Omental fat pad (tissue), 4 donors: ENCODE measurements at places on chromosomes 1 and 21.

DNA sequence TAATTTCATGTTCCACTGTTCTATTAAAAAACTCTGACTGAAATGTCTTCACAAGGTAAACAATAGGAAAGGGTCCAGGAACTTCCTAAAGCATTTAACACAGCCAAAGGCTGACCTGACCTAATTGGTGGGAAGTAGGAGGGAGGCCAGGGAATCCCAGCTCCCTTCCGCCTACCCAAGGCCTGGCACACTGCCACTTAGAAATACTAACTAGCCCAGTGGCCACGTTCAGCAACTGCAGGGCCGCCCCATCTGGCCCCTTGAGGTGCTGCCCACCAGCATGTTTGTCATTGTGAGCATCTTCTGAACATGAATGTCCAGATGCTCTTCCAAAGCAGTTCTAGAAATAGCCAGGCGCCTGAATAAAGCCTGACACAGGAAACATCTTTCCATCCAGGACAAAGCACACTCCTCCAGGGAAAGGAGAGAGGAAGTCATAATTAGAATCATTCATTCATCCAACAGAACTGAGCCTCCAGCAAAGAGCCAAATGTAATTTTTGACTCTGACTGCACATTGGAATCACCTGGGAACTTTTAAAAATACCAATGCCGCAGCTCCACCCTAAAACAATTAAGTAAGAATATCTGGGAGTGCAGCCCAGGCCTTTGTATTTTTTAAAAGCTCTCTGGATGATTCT lies 44.6 kb upstream of the BCL9 start:
- peak; percentile 26 for DNase-seq

- no peak for DNase-seq
These were observed 117.6 kb upstream of the RUNX3 start for GRCh38 chr1:25047506-25048240.

- DNase-seq = no peak
These were observed 49.6 kb downstream of the UBE2T start for GRCh38 chr1:202291961-202292712.

DNA sequence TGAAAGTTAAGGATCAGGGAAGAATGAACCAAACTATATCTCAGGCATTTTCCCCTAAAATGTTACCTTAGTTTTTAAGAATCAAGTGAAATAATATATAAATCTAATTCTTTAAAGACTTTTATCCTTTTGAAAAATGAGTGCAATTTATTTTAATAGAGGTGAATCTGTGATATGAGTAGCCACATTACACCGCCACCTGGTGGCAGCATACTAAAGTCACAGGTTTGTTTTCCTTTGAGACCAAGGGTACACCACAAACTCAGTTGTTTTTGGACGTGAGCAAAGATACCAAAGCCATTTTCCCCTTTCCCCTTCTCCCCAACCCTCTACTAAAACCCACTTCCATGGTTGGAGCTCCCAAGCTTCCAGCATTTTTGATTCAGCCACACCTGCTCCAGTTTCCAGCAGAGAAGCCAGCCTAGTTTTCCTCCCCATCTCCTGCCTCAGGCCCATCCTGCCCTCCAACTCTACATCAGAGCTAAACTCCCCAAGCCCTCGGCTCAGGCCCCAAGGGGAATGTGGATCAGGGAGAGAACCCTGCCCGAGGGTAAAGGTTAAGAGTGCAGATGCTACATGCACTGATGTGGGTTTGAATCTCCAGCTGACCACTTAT lies 22.9 kb upstream of the LDLRAP1 start:
- DNase-seq = peak; percentile 59

- DNase-seq = no peak
These were observed 22.5 kb downstream of the SYT2 start for GRCh38 chr1:202687798-202688197.

GRCh38 chr1:37294529-37294928 lies 179.9 kb upstream of the ZC3H12A start:
- no peak for DNase-seq

DNA sequence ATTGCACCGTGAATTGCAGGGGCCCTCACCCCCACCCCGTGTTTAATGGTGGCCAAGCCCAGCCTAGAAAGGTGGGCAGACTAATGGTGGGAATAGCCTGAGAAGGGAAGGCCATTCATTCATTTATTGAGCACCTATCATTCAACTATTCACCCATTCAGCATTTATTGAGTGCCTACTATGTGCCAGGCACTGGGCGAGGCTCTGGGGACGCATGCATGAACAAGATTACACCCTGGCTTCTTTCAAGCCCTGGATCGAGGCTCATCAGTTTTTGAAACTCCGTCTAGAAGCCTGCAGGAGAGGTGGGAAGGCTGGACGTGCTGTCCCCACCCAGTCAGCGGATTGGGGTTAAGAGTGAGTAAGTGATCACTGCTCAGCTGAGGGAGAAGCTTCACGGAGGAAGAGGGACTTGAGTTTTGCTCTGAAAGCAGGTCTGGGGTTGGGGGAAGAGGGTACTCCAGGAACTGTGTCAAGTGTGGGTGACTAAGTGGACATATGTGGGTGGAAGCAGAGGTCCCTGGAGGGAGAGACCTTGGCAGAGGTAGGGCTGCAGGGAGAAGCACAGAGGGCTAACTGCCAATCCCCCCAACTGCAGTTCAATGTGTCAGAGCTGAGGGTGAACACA lies 35.6 kb downstream of the MEF2D start:
- DNase-seq = no peak

- DNase-seq = no peak
These were observed 263.5 kb downstream of the LMO4 start for GRCh38 chr1:87592156-87592555.

- DNase-seq = no peak
These were observed 64.1 kb downstream of the NID1 start for GRCh38 chr1:236000781-236001180.

DNA sequence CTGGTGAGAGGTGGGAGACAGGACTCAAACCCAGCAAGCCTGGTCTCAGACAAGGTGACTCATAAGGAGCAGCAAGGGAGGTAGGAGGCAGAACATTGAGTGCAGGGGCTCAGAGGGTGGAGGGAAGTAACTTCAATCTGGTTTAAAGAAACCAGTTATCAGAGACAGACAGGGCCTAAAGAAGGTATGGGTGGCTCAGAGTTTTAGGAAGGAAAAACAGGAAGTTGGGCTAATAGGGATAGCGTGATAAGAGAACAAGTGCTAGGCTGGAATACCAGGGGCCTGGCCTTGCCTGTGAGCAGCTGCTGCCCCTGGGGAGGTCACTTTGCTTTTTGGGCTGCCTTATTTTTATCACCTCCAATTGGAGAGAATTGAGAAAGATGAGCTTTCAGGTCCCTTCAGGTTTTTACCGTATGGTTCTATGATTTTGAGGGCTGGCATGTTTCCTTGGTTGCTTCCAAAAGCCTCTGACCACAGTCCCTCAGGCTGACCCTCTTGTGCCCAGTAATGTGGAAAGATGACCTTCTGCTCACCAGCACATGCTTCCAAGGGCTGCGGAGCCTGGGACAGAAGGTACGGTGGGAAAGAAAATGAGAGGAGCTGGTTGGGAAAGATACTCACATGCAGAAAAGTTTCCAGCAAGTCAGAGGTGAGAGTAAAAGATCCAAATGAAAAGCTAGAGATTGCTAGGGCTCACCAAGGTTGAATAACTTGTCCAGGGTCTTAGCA lies 77.0 kb downstream of the DDR2 start:
- no peak for DNase-seq

- DNase-seq = no peak
These were observed 3.1 kb upstream of the JAK1 start for GRCh38 chr1:64969305-64970046.

GRCh38 chr1:49854741-49855140 lies 169.0 kb downstream of the AGBL4 start:
- no peak for DNase-seq

DNA sequence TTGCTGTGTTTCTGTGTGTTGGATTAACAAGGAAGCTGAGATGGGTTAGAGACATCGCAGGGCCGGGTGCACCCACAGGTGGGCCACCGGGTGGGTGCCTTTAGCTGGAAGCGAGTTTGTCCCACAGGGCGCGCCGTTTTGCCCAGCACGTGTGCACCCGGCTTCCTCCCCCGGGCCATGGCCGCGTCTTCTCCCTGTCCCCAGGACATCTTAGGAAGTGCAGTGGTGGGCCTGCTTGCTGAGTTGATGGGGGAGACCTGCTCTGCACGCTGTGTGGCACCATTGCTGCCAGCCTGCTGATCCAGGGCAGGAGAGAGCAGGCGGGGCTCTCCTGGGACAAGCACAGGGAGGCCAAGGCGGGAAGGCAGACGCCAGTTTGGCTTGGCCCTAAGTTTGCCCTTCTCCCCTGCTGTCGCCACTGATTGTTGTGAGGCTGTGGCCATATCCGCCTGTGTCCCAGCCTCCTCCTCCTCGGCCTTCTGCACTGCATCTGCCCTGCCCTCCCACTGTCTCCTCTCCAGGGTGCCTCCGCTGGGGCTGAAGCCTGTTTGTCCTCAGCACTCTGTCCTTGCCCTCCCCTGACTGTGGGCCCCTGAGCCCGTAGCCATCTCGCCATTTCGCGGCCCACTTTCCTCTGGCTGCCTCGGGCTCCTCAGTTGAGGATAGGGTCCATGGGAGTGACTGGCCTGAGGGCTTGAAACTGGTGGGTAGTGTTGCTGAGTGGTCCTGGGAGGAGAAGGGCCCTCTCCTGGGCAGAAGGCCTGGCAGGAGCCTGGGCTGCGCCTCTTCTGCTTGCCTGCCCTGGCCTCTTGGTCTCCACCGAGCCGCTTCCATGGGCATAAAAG lies 47.6 kb downstream of the PKNOX1 start:
- DNase-seq = no peak
